ENCODE measurements at places on chromosomes 1 and 21.

DNA sequence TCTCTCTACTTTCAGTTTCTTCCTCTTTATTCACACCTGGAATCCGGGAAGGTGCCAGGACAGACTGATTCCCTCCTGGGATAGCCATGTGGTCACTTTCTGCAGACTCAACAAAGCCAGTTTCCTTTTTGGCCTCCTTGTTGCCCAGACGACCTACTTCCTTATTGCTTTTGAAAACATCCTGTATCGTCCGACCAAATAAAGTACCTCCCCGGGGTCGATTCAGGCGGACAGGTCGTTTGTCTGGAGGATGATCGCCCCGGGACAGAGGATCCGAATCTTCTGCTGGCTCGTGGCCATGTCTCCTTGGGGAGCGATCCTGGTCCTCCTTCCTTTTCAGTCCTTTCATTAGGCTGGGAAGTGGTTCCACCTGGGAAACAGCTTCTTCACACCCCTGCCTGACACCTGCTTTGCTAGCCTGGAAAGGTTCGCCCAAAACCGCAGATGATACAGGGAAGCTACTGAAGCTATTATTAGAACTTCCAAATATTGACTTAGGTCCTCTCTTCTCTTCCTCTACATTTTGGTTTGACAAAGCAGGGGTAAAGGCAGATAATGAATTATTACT lies 1.2 kb downstream of the MCM3AP start:
- no peak for DNase-seq

- no peak for DNase-seq
These were observed 511 bp upstream of the INPP5B start for GRCh38 chr1:37947364-37947763.

DNA sequence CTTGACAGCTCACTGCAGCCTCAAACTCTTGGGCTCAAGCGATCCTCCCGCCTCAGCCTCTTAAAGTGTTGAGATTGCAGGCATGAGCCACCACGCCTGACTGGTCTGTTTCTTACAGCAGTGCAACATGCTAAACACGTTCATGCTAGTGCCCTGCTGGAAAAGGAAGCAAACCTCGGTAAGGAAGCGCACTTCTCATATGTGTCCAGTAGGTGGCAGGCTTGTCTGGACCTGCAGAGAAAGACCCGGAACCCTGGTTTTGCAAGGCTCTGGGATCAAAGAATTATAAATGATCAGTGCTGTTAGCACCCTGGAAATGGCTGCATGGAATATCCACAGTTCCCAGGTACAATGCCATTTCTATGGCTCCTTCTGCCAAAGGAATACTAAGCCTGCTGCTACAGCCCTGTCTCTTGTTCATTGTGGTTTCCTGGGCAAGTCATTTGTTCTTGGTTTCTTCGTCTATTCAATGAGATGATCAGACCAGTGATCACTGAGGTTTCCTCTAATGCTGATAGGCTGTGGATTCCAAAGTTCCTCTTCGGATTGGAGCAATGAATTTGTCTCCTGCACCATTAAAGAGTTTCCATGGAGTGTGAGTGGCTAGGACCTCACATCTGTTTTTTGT lies 15.9 kb downstream of the RNU5D-1 start:
- DNase-seq = no peak

GRCh38 chr1:155326631-155327037 lies 5.9 kb downstream of the RUSC1 start:
- no peak for DNase-seq

DNA sequence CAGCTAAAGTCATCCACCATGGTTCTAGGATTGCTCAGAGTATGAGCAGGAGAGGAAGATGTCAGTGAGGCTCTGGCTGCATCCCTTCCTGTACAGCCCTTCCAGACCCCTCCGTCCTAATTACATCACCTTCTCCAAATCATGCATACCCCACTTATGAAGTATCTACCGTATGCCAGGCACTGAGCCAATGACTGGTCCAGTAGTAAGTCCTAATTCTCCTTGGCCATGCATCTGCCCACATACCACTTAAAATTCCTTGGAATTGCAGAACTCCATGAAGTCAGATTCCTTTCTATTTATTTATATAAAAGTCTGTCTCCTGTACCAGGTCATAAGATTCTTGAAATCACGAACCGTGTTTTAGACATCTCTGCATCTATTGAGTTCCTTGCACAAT lies 106.1 kb downstream of the SEC16B start:
- DNase-seq = no peak

GRCh38 chr1:160548960-160549664 lies 26.1 kb upstream of the SLAMF6 start:
- no peak for DNase-seq
